ENCODE measurements at places on chromosomes 3 and 15.

DNA sequence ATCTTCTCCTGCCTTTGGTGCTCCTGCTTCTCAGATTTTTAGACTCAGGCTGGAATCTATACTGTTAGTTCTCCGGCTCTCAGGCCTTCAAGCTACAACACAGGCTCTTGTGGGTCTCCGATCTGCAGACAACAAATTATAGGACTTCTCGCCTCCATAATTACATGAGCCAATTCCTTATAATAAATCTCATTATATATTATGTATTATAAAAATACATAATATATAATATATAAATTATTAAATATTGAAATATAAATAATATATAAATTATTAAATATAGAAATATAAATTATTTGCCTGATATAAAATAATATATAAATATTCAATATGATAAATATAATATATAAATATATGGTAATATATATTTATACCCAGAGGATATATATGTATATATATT lies 1214.0 kb downstream of the ROBO2 start:
- no peak for DNase-seq

GRCh38 chr3:52406231-52406661 lies 38.7 kb downstream of the SEMA3G start:
- peak; percentile 38 for DNase-seq

DNA sequence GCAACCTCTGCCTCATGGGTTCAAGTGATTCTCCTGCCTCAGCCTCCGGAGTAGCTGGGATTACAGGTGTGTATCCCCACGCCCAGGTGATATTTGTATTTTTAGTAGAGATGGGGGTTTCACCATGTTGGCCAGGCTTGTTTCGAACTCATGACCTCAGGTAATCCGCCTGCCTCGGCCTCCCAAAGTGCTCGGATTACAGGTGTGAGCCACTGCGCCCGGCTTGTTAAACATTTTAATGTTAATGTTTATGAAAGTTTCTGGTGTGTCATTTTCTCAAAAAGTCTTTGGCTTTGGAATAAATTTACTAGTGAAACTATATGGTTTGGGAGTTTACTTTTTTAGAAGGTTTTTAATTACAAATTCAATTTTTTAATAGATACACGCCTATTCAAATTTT lies 698.8 kb downstream of the MECOM start:
- DNase-seq, result no peak

- DNase-seq, result no peak
Measured at GRCh38 chr3:45154641-45155147, 8.5 kb upstream of the CDCP1 start.

DNA sequence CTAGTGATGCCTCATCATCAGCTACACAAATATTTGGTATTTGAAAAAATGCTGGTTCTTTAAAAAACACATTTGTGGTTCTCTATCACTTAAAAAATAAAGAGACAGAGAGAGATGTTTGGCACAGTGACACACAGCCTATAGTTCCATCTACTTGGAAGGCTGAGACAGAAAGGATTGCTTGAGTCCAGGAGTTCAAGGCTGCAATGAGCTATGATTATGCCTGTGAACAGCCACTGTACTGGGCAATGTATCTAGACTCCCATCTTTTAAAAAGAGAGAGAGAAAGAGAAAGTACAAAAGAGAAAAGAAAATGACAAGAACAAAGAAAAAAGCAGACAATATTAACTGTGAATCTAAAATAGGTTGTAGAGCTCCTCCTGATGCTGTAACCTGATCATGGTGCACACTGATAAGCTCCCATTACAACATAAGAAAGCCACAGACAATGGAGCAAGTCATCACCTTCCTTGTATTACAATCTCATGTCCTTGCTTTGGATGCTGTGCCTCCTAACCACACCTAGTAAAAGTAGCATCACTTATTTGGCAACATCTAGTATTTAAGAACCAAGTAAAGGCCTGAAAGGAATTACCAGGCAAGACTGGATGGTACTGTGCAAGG lies 31.7 kb upstream of the MAP4 start:
- no peak for DNase-seq

DNA sequence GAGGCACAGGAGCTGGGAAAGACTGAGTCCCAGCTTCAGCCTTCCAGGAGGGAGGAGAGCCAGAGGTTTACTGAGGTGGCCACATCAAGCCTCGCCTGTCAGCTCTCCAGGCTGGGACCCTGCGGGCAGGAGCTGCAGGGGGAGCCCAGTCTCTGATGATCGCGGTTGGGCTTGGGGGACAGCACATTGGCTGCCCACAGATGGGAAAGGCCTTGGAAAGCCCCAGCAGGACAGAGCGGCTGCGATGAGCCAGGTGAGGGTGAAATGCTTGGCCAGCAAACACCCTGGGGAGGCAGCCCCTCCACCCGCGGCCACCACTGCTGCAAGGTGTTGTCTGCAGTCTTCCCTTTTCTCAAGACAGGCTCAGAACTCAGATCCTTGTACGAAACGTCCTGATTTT lies 31.2 kb downstream of the SEC61A1 start:
- peak; percentile 55 for DNase-seq

DNA sequence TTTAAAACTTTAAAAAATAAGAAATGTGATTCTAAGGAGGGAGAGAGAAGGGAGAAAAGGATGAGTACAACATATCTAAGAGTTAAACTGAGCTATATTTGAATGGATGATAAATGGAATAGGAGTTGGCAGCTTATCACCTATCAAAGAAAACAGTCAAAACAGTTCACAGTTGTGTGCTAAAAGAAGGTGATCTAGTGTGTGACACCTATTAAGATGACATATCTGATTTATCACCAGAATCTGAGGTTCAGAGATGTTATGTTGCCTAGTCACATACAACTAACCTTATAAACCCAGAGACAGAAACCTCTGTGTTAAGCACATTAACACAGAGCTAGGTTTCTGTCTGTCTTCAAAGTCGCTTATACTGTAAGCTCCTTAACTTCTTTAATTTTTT lies 3.0 kb downstream of the ATP13A3 start:
- DNase-seq, result no peak

GRCh38 chr3:168707900-168708299 lies 612.2 kb upstream of the GOLIM4 start:
- no peak for DNase-seq

GRCh38 chr3:110859336-110859735 lies 212.3 kb upstream of the NECTIN3 start:
- no peak for DNase-seq

Data from ovary (tissue), 10 donors.